ENCODE measurements at places on chromosomes 16 and 17.

DNA sequence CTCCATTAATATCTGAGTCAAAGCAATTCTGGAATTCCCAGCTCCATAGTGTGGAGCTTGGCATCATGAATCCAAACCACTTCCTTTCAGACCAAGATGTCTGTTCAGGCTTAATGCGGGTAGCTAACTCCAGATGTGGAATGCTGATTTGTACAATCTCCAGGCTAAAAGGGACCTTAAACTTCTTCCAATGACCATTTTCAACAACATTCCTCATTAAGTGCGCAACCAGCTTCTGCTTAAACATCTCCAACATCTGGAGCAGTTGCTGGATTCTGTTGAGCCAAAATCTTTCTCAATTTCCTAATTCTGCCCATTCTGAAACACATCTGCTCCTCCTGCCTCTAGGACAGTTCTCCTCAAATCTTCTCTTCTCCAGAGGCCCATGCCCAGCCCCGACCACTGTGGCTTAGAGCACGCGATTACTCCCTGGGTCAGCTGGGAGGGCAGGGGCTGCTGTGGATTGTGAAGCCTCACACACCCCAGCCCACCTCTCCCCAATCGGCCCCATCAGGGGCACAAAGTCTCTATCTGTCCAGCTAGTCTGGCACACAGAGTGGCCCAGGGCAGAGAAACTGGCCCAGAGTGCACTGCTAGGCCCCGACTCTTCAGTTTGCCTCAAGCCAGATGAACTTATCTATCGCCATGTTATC lies 36.2 kb downstream of the ASPA start:
- DNase-seq = no peak

DNA sequence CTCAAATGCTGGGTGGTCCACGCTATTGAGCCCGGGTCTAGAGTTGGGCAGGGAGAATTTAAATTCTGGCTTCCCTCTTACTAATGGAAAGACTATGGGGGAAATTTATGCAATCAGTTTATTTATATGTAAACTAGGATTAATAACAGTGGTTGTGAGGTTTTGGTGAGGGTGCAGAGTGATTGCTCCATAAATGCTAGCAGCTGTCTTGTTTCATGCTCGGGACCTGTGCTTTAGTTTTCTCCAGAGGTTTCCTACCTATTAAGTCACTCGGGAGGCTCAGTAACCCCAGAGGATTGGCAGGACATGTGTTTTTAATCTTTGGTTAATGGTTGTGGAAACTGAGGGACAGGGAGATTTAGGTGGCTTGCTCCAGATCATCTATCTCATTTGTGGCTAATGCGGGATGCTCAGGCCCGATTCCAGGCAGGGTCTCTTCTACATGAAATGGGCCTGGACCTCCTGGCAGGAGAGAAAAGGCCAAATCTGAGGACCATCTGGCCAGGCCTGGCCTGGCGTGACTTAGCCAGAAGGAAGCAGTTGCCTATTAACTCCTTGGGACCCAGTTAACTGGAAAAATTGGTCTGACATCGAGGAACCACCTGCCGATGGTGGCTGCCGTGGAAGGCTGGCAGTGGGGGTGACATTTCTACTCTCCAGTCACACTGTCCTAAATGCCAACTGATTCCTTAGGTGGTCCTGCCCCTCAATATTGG lies 2.1 kb downstream of the PRCD start:
- DNase-seq = no peak

DNA sequence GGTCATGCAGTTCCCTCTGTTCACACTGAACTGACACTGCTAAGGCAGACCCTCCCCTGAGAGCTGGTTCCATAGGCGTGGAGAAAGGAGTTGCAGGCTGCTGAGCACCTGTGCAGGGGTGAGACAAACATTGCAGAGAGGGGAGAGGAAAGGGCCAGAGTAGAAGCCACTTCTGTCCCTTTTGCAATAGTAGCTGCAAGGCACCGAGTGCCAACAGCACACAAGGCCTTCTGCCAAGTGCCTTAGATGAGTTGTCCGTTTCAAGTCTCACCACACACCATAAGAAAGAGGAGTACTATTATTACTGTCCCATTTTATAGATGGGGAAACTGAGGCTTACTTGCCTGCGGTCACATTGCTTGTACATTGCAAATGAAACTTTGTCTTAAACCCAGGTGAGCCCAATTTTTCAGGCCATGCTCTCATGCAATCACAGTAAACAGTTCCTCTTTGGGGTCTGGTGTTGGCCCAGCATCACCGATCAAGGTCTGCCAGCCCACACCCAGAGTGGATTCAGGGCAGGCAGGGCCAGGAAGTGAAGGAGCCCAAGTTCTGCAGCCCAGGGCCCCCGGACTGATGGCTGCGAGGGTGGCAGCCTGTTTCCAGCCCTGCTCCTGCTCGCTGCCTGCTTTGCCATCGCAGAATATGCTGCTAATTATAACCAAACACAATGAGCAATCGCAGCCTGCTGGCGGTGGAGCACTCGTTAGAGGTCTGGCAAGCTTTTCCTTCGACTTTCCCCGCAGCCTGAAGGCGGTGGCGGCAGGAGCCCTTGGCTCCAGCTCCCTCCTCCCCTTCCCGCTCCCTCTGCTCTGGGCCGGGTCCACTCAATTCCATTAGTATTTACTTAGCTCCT lies 36.8 kb upstream of the DYNLL2 start:
- no peak for DNase-seq

DNA sequence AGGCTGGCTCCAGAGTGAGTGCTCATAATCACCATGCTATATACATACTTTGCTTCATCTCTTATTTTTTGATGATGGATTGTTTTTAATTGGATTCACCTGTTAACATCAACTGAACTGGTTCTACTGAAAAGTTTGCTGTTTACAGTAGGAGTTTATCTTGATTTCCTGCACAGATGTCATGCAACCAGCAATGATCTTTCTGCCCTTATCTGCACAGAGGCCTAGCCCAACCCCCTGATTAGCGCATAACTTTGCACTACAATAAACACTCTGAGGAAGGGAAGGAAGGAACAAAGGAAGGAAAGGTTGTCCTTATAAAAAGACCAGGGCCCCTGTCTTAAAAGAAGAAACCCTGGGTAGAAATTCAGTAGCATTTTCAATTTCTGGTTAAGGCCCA lies 152.9 kb downstream of the RGS9 start:
- no peak for DNase-seq

GRCh38 chr16:4309833-4310266 lies 6.0 kb upstream of the GLIS2 start:
- peak; percentile 41 for DNase-seq

GRCh38 chr17:57665696-57666095 lies 79.4 kb downstream of the CCDC182 start:
- no peak for DNase-seq

GRCh38 chr17:70318051-70318450 lies 148.7 kb downstream of the KCNJ2 start:
- DNase-seq = no peak

DNA sequence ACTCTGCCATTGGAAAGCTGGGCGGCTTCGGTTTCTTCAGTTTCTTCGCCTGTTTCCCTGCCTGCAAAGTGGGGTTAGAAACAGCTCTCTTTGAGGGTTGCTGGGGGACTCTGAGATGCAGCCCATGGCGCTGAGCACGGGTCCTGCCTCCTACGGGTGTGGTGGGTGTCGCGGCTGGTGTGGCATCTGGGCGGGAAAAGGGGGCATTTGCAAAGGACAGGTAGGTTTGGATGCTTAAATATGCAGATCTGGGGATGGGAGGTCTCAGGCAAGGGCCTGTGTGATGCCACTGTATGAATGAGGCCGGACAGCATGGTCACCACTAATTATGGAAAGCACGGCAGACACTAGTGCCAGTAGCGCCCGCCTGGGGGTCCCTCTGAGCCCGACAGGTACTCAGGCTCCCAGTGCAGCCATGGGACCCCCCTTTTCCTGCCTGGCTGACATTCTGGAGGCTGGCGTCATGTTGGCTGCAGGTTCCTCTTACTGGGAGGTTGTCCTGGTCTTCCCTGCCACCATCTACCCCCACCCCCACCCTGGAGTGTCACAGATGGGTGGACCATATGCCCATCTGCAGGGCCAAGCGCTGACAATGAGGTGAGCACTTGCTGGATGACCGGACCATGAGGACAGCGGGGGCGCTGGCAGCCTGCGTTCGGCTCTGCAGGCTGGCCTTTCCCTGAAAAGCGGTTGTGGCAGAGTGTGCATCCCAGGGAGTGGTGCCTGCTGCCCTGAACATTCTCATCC lies 237.7 kb downstream of the SEC14L1 start:
- DNase-seq = no peak

DNA sequence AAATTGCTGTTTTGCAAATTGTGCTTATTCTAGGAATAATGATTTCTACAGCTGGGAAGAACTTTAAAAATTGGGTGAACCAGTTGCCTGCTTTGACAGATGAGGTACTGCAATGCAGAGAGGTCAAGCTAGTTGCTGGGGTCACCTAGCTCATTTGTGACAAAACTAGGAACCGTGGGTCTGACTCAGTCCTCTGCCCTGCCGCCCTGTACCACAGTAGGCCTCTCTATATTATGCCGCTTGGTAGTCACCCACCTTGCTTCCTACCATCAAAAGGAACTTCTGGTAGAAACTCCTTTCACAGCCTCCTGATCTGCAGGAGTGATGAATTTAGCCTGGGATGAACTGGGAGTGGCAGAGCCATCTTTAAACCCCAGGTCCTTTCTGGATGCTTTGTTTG lies 105.7 kb downstream of the PITPNC1 start:
- no peak for DNase-seq

- DNase-seq = no peak
Measured at GRCh38 chr17:19569785-19570543, 36.3 kb downstream of the SLC47A1 start.

GRCh38 chr17:79944821-79945391 lies 90.8 kb downstream of the TBC1D16 start:
- no peak for DNase-seq

All from pulmonary artery endothelial cell (primary cell).